Stomach (tissue), 19 donors: ENCODE measurements at places on chromosomes 7 and 10. TPM values are rescaled to one million over a fixed set of nuclear protein-coding genes. Genes with fewer than 3 reads are reported as not detected.

GNG11 gene
- total RNA-seq = 2.0 TPM

FAM221A gene
- total RNA-seq = 18.1 TPM

DNA sequence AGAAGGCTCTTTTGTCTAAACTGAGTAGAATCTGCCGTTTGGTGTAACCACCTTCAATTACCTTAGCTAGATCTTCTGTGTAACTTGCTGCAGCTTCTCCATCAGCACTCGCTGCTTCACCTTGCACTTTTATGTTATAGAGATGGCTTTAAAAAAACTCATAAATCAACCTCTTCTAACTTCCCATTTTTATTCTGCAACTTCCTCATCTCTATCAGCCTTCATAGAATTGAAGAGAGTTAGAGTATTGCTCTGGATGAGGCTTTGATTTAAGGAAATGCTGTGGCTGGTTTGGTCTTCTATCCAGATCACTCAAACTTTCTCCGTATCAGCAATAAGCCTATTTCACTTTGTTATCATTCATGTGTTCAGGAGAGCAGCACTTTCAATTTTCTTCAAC lies 1131.9 kb upstream of the CELF2 start:
- no peak for DNase-seq

- DNase-seq = no peak
These were observed 21.5 kb upstream of the EPHB6 start for GRCh38 chr7:142833174-142834048.

- no peak for DNase-seq
These were observed 6.6 kb upstream of the SGCE start for GRCh38 chr7:94662548-94662947.
